ENCODE measurements at places on chromosomes 4 and X. TPM values are rescaled to one million over a fixed set of nuclear protein-coding genes. Genes with fewer than 3 reads are reported as not detected.
A peak's percentile ranks its signal among the peaks of the same experiment; 100 is the strongest.

DNA sequence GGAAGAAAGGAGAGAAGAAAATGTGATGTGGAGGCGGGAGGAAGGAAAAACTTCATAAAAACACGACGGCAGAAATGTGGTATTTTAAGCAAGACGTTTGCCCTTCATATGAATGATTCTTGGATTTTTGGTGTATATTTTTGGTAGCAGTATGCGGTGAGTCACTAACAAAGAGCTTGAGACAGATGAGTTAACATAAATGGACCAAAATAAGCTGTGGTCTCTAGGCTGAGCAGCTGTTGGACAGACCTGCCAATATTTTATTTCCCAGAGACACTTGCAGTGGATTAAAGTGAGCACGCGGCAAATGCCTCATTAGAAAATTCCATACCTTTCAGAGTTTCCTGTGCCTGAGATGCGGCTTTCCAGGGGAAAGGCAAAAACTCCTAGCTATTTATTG, 43.1 kb upstream of the RPS6KA3 start:
- DNase-seq: no peak

GRCh38 chr4:16206848-16207247, 19.4 kb downstream of the TAPT1 start:
- DNase-seq: no peak

DNA sequence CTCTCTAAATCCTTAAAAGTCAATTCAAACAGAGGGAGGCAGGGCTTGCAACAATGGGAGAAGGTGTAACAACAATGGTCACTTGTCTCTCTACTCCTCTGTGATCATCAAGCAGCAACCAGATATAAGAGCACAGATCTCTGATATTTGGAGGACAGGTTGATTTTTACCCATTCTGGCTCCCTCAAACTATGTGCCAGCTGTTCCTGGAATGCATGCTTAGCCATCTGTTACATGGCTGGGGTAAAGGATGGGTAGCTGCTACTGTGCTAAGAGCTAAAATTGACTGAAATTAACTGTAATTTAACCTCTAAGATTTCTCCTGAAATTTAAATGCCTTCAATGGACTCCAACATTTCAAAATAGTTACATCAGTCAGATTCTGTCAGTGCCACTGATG, 1459.9 kb downstream of the PCDH7 start:
- no peak for DNase-seq

GRCh38 chrX:323721-324628, 5.4 kb upstream of the GTPBP6 start:
- peak; percentile 67 for DNase-seq

HSPA4L gene
- 5.7 TPM for total RNA-seq

PRRG3 gene
- total RNA-seq: 1.4 TPM

GRCh38 chr4:95049551-95050233, 291.9 kb downstream of the BMPR1B start:
- DNase-seq: no peak

DNA sequence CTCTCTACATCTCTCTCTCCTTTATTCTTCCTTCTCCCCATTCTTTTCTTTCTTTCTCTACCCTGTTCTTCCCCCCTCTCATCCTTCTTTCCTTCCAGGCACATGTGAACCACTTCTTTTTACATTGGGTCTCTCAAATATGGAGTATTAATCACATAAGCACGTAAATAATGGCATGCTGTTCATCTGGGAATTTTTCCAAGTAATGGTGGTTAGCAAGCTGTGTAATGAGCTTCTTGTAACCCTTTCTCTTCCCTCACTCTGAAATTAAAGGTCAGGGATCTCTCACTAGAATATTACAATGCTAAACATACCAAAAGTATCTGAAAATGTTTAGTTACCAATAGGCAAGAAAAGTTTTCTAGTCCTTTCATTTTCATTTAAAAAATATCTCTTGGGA, 239.9 kb upstream of the TEX13A start:
- no peak for DNase-seq

- DNase-seq: peak; percentile 66
Observed at GRCh38 chrX:10189317-10190268, 32.8 kb downstream of the CLCN4 start.

DNA sequence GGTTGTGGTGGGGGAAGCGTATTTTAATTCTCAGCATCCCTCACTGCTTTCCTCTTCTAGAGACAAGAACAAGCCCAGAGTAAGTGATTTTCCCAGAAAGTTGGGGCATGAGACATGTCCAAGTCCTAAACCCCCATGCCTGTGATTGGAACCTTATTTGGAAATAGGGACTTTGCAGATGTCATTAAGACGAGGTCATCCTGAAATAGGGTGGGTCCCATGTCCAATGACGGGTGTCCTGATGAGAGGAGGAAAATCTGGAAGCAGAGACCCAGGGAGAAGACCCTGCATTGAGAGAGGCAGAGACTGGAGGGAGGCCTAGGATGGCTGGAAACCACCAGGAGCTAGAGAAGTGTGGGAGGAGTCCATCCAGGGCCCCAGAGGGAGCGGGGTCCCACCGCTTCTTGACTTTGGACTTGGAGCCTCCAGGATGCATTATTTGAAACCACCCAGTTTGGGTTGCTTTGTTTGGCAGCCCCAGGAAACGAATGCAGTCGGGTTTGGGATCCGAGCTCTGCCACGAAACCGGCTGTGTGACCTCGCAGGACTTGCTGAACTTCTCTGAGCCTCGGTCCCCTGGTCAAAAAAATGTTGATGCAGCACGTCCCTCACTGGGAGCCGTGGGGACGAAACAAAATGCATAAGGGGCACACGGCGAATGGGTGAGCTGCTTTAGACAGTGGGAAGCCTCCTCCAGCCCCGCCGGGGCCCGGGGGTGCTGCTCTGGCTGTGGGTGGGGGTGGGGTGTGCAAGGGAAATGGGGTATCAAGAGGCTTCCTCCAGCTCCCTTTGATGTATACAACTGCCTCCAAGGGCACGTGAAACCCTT, 113.9 kb downstream of the CPZ start:
- peak; percentile 34 for DNase-seq

DNA sequence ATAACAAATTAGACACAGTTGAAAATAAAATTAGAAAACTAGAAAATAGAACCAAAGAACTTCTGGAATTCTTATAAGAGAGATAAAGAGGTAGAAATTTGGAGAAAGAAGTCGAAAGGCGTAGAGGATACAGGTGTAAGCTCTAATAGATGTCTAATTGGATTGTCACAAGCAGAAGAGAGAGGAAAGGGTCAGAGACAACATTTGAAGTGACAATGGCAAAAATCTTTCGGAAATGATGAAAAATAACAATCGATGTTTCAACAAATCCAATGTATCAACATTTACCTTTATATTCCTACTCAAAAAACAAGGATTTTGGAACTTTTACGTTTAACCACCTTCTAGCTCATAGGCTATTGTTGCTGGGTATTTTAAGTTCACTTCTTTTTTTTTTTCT, 3.8 kb downstream of the CXCL8 start:
- no peak for DNase-seq

DNA sequence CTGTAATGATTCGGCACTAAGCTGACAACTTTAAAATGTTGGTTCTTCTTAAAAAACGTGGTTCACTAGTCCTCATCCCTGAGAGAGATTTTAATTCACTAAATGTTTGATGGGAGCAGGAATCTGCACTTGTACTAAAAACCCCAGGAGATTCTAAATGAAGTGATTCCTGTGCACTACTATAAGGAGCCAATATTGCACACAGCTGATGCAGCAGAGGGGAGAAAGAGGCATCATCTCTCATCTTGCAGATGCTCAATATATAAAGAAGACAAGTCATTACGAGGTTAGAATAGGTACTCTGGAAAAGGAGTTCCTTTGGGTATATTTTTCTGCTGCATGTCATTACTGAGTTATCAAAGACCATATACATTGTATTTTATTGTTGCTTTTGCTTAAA, 207.6 kb upstream of the RASGEF1B start:
- DNase-seq: no peak

DNA sequence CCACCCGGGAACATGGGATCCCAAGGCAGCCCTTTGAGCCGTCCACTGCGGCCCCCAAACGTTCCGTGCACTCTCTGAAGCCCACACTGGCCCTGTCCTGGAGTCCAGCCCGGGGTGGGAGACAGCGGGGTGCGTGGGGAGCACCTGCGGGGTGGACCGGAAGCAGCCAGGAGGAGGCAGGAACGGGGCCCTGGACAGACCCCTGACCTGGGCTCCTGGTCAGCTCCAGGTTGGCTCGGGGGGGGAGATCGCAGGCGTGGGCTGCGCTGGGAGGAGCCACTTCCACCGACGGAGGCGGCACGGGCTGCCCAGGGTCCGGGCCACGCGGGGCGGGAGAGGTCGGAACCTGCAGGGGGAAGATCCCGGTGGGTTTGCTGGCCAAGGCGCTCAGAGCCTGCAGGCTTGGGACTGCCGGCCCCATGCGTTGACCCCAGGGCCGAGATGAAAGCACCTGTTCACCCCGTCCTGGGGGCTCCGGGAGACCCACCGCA, 5.7 kb upstream of the PLCXD1 start:
- DNase-seq: peak; percentile 73

ZCCHC13 gene
- total RNA-seq: not detected

DNA sequence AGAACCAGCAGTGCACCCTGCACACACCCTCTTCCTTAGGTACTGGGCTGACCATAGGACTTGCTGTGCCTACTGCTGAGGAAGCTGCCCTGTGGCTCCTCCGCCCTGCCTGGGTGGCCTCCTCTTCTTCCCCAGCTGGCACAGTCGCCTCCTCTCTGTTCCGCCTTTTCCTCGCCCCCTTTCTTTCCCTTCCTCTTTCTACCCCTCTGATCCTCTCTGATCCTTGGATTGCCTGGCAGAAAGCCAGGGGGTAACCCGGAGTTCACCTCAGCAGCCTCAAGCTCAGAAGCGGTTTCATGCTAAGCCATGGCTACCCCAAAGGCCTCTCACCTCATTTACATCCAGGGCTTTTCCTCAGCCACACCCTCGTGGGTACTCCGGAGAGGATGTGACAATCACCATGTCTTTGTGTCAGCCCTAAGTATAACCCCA, 136.2 kb downstream of the SMIM20 start:
- peak; percentile 80 for DNase-seq

VEGFD gene
- total RNA-seq: 80.1 TPM

MMRN1 gene
- total RNA-seq: 67.4 TPM

PPBP gene
- 3.4 TPM for total RNA-seq

- DNase-seq: no peak
Observed at GRCh38 chr4:169644802-169645201, 24.4 kb downstream of the CLCN3 start.

WAS gene
- total RNA-seq: 25.3 TPM

All from upper lobe of right lung (tissue), 1 donor.